Ureter (tissue), 1 donor: ENCODE measurements at places on chromosomes 6 and 20. TPM values are rescaled to one million over a fixed set of nuclear protein-coding genes. Genes with fewer than 3 reads are reported as not detected.

DNA sequence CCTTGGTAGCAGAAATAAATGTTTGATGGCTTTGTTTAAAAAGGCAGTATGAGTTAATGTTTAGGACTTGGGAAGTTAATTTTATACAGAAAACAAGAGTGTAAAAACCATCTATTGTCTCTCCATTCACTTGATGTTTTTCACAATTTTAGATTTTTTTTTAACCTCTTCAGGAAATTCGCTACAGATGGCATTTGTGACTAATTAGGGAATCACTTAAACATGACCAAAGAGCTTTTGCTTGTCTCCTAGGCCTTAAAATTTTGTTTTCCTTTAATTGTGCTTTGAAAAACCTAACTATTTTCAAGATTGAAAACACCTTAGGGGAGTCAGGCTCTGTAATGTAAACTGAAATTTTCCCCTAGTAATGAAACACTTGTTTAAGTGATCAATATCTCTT lies 17.3 kb downstream of the TULP4 start:
- no peak for DNase-seq

The CHRNA4 gene
- not detected for total RNA-seq

- DNase-seq, result peak; percentile 91
Observed at GRCh38 chr6:36666826-36667591, 11.5 kb upstream of the CDKN1A start.

DNA sequence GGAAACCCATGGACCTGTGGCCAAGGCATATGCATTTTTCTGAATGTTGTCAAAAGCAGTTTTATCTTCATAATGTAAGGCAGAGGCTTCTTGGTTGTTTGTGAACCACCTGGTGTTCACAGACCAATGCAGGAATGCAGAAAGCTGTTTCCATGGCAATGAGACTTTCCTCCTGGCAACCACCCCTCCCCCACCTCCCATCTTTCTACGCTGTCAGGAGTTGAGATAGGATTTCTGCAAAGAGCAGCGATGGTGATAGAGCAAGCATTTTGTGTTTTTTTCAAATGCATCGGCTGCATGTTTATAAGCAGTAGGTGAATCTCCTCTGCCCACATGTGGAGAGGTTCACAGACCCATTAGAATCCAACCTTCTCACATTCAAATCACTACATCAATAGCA lies 114.1 kb upstream of the SMLR1 start:
- DNase-seq, result no peak

DNA sequence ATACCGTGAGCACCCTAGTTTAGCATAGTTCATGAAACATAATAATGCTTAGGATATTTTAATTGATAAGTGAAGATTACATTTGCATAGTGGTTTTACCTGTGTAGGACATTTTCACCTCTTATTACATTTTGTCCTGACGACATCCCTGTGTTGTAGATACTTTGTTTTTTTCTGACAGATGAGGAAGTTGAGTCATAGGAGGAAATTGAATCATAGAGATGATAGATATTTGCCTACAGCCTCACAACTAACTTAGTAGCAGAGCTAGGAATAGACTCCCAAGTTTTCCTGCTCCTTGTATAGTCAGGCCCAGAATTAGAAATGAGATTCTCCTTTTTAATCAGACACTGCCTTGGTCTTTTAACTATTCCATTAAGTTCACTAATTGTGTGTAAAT lies 100.5 kb upstream of the SUPT3H start:
- DNase-seq, result no peak

DNA sequence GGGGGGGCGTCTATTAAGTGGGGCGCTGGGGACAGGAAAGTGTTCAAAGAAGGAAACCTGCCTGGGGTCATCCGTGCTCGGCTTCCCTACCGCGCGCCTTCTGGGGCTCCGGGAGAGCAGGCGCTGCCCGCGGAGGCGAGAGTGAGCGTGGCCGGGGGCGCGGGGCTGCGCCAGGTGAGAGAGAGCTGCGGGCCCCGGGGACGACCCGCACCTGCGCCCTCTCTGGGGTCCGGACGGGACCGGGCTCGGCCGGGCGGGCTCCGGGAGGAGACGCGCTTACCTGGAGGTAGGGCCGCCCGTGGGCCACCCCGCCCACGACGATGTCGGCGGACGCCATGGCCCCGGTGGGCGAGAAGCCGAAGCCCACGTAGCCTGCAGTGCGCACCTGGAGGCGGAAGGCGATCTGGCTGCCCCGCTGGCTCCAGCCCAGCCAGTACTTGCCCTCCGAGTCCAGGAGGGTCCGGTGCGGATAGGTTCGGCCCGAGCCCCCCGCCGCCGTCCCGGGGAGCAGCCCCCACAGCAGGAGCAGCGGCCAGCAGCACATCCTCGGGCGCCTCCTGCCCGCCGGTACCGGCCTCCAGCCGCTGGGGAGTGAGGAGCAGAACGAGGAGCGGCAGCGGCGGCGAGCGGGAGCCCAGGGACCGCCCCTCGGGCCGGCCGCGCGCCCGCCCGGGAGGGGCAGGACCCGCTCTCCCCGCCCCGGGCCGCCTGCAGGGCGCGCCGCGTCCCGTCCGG lies at the start of gene MOXD1:
TSS of gene MOXD1 (minus strand) at position 593 of the 735 bp plus-strand sequence. CDS start at position 544, 49 bp downstream.
- DNase-seq, result no peak

The NRM gene
- 12.3 TPM for total RNA-seq

The SIRPB2 gene
- 3.6 TPM for total RNA-seq

The SLC35D3 gene
- total RNA-seq, result not detected

- DNase-seq, result no peak
Observed at GRCh38 chr6:4553387-4553786, 222.8 kb upstream of the CDYL start.

DNA sequence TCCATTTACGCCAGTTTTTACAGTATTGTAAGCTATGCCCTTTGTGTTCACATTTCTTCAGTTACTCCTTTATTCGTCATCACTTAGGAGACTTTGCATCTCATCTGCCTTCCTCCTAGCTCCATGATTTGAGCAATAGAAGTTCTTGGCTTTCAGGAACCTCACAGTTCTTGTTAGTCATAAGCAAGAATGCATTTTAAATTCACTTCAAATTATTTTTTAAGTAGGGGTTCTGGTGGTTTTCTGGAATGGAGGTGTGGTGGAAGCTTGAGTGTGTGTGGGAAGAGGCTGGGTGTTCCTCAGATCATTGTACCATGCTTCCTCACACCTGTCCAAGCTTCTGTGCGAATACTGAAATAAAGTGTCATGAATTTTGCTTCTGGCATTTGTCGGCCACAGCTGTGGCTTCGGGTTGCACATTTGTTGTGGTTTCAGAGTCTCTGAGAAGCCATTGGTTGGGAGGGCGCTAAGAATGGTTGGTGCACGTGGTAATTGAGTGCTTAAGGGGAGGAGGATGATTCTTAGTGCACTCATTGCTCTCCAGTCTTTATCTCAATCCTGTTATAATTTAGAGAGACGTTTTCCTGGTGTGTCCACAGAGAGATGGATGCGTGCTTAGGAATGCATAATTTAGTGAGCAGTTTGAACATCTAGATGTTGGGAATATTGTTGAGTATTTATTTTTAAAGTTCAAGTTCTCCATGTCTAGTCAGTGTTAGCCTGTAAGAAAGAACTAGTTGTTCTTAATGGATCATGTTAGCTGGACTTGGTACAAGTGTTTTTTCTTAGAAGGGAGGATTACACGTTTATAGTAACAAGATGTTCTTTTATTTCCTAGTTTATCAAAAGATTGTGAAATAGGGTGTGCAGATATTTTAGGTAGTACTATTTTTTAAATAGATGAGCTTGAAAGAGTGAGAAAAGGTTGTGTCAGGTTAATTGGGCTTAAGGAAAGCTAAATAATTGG lies 31.9 kb downstream of the FOXO3 start:
- DNase-seq, result no peak
